Brain (organoid and tissue), 16 donors: ENCODE measurements at places on chromosomes 3 and 15.

DNA sequence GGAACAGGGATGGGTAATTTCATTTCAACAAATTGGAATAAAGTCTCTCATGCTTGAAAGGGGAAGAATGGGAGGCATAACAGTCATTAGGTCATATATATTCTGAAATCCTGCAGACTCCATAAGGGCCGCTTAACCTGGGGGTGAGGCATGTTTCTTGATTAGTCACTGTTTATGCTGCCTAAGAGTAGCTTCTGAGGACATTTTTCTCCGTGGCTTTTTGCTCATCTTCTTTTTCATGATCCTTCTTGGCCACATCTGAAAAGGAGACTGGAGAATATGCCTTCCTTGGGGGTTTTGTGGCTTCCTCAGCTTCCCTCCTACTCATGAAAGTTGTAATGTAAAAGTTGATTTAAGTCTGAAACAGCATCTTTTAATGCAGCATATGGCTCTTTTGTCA lies 20.0 kb upstream of the CFAP20DC start:
- DNase-seq, result no peak

DNA sequence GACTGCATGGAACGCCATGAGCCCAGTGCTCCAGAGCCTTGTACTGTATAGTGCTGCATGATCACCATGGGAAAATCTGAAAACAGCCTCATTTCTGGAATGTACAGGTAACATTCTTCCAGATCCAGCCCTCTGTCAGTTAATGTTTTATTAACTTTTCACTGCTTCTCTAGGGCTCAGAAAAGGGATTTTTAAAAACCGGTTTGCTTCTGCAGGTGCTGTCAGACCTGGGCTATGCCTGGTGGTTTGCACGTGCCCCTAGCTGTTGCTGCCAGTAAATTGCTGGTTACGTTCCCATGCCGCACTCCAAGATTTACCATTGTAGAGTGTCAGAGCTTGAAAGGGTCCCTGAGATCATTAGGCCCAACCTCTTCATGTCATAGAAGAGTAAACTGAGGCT lies 9.0 kb downstream of the SNAPC5 start:
- DNase-seq, result no peak

GRCh38 chr3:37094636-37095035 lies 79.7 kb downstream of the LRRFIP2 start:
- DNase-seq, result no peak

GRCh38 chr3:93931597-93932229 lies 42.0 kb downstream of the PROS1 start:
- no peak for DNase-seq

GRCh38 chr3:146384786-146385185 lies 84.6 kb downstream of the PLSCR2 start:
- DNase-seq, result no peak

GRCh38 chr3:173538410-173538809 lies 140.9 kb downstream of the NLGN1 start:
- no peak for DNase-seq

DNA sequence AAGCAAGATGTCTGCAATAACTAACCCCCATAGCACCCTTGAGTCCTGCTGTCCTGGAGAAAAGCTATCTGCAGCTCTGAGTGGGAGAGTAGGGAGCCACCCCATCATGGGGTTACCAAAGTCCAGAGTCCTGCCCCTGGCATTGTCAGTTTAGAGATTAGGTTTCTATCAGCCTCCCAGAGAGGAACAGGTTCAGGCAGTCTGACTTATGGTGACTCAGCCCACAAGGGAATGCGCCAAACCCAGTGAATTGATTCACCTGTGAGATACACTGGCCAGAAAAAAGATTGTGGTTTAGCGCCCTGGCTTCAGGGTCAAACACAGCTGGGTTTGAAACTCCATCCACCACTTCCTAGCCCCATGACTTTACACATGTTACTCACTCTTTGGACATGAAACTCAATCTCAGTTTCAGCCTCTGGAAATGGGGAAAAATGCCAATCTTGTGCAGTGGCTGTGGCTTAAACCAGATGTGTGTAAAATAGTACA lies 263.6 kb upstream of the HES1 start:
- no peak for DNase-seq

DNA sequence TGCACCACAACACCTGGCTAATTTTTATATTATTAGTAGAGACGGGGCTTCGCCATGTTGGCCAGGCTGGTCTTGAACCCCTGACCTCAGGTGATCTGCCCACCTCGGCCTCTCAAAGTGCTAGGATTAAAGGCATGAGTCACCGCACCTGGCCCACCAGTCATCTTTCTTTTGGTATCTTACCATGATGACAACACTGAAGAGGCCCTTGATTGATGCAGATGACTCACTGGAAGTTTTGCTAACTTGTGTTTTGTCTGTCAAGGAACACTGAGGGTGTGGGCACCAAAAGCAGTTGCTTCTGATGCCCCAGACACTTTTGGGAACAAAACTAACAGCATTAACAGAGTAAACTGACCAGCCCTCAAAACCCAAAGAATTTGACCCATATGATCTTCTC lies 88.3 kb downstream of the MYO5A start:
- no peak for DNase-seq

- DNase-seq, result no peak
Observed at GRCh38 chr3:184352149-184352785, 9.1 kb downstream of the CLCN2 start.

DNA sequence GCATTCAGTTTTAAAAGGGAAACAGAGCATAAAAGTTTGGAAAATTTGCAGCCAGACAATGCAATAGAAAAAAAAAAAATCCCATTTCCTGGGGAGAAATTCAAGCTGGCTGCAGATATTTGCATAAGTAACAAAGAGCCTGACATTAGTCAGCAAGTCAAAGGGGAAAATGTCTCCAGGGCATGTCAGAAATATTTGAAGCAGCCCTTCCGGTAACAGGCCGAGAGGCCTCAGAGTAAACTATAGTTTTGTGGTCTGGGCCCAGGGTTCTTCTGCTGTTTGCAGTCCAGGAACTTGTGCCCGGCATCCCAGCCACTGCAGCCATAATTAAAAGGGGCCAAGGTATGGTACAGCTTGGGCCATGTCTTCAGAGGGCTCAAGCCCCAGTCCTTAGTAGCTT lies 411.6 kb upstream of the BCHE start:
- no peak for DNase-seq

- DNase-seq, result no peak
Observed at GRCh38 chr15:31469786-31470525, 143.3 kb downstream of the KLF13 start.

- no peak for DNase-seq
Observed at GRCh38 chr3:24136624-24137310, 191.7 kb downstream of the NR1D2 start.

- DNase-seq, result no peak
Observed at GRCh38 chr3:161042023-161042501, 63.1 kb downstream of the B3GALNT1 start.

GRCh38 chr15:63481105-63481810 lies 23.1 kb upstream of the USP3 start:
- DNase-seq, result no peak

DNA sequence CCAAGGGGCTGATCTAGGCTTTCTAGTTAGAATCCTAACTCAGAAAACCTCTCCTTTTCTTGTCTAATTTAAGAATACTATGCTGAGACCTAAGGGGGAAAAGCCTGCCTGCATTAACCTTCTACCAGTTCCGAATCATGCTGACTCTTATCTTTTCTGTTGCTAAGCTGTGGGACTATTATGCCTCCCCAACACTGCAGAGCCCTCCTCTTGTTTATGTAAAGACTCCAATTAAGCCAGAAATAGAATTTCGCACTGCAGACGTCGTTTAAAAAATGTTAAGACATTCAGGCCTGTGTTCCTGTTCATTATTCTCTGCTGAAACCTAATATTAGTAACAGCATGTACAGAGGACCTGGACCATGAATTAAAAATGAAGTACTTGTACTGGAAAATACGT lies 310.6 kb upstream of the ATP11B start:
- peak; percentile 18 for DNase-seq

- no peak for DNase-seq
Observed at GRCh38 chr3:100195375-100195774, 65.4 kb upstream of the TBC1D23 start.

GRCh38 chr3:60076331-60076730 lies 1026.5 kb upstream of the CFAP20DC start:
- no peak for DNase-seq

- no peak for DNase-seq
Observed at GRCh38 chr15:80588801-80589200, 106.3 kb upstream of the ABHD17C start.

DNA sequence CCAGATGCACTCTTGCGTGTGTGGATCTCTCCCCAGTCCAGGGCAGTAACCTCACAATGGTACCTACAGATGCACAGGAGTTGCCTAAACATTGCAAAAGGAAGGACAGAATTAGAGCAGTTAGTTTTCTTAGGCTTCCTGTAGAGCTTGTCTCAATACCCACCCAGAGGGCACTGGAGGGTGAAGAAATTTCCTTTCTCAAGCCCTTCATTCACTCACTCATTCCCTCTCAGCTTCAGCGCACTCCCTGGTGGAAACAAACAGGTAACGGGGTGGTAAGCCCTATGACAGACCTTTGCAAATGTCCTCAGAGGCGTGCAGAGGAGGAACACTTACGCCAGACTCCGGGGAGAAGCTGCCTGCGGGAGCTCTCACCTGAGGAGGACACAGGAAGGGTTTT lies 267.4 kb upstream of the HES1 start:
- no peak for DNase-seq

DNA sequence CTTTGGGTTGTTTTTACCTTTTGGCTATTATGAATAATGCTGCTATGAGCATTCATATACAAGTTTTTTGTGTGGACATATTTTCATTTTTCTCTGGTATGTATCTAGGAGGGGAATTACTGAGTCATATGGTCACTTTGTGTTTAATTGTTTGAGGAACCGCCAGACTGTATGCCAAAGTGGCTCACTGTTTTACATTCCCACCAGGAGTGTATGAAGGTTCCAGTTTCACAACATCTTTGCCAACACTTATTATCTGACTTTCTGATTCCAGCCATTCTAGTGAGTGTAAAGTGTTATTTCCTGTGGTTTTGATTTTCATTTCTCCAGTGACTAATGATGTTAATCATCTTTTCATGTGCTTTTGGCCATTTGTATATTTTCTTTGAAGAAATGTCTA lies 51.8 kb downstream of the CMTM7 start:
- DNase-seq, result no peak

GRCh38 chr3:129989414-129989813 lies 14.9 kb downstream of the TRH start:
- peak; percentile 76 for DNase-seq

DNA sequence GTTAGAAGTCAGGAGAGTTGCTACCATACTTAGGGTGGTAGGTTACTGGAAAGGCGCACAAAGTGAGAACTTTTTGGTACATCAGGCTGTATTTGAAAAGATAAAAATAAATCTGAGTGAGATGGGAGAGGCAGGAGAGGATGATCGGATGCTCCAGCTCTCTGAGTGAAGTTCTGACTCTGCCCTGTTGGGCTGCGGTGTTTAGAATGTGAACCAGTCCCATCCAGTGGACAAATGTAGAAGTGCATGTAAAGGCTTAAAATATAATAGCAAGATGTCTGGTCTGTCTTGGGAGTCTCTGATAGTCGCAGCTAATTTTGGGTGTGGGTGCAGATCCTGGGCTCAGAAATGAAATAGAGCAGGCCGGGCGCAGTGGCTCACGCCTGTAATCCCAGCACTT lies 30.4 kb downstream of the ACKR2 start:
- DNase-seq, result peak; percentile 64

DNA sequence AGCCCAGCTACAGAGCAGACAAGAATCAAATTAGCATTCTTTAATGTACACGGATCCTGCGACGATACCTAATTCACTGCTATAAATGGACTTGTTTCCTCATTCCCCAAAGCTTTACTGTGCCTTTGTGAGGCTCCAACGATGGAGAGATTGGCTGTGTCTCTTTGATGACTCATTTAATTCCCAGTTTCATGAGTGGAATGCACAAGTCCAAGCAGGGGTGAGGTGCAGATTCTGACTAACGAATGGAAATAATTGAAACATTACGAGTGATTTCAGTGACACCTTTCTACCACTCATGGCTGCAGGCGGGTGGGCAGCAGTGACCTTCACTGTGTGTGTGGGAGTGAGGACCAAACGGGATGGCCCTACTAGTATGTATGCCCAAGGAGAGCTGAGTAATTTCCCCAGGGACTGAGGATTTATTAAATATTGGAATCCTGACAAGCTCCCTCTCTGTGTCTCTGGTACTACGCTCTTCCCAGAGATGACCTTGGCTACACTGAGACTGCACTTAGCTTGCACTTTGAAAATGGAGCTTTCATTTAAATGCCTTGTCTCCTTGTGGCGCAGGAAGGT lies 156.7 kb downstream of the CACNA2D3 start:
- no peak for DNase-seq
